Activated CD4-positive, CD25-positive, alpha-beta regulatory T cell treated with anti-CD3 and anti-CD28 coated beads, Interleukin-2, amount 50 U/mL, for 16 hours (primary cell): ENCODE measurements at places on chromosomes 11 and 22.

DNA sequence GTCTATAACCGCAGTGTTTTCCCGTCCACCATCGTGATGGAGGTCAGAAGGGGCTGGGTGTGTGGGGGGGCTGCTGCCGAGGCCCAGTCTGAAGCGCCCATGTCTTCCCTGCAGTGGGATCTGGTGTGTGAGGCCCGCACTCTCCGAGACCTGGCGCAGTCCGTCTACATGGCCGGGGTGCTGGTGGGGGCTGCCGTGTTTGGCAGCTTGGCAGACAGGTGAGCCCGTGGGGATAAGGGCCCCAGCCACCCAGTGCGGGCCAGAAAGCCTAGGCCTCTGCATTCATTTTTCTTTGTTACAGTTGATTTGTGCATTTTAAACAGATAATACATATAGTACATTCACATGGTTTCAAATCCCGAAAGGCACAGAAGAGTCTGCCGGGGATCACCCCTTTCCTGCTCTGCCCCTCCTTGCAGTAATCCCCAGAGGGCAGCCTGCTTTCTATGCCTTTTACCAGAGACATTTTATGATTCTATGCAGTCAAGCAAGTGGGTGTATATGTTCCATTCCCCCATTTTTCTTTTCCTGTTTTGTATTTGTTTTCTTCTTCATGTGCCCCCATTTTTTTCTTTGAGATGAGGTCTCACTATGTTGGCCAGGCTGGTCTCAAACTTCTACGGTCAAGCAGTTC, 32.6 kb downstream of the CAPN1 start:
- no peak for DNase-seq

DNA sequence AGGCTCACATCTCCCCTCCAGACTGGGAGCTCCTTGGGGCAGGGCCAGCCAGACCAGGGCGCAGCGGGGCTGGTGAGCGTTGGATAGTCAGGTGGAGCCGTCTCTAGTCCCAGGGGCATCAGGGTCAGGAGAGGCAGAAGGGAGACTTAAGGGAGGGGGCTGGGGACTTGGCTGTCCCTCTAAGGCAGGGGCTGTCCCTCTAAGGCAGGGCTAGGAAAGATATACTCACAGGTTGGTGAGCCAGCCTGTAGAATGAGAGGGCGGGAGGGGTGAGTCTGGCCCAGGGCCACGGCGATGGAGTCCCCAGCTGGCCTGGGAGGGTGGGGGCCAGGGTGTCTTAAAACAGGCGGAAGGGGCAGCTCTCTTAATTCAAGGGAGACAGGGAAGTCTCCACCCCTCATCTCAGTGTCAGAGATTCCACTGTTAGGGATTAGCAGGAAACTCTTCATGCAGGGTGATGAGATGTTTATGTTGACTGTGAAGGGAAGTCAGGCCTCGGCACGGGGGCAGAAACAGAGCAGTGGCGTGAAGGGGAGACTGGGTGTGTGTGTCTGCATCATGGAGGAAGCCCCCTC, 11.3 kb downstream of the P2RY2 start:
- no peak for DNase-seq

GRCh38 chr22:31286360-31287255, 5.7 kb downstream of the PIK3IP1 start:
- peak; percentile 38 for DNase-seq

DNA sequence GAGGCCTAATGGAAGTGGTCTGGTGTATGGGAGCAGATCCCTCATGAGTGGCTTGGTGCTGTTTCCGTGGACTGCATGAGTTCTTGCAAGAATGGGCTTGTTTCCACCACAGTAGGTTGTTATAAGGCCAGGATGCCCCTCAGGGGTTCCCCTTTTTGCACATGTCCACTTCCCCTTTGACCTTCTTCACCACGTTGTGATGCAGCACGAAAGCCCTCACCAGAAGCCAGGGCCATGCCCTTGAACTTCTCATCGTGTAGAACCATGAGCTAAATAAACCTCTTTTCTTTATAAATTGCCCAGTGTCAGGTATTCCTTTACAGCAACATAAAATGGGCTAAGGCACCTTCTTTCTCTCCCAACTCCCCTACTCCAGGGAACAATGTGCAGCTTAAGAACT, 2.8 kb upstream of the NARS2 start:
- DNase-seq, result no peak

- no peak for DNase-seq
Observed at GRCh38 chr11:33735271-33736147, 714 bp downstream of the CD59 start.

GRCh38 chr22:43731988-43732387, 80.1 kb downstream of the EFCAB6 start:
- DNase-seq, result no peak

- no peak for DNase-seq
Observed at GRCh38 chr11:64667154-64667745, 55.7 kb downstream of the NRXN2 start.

- DNase-seq, result no peak
Observed at GRCh38 chr11:83836065-83836464, 549.9 kb upstream of the CCDC90B start.

DNA sequence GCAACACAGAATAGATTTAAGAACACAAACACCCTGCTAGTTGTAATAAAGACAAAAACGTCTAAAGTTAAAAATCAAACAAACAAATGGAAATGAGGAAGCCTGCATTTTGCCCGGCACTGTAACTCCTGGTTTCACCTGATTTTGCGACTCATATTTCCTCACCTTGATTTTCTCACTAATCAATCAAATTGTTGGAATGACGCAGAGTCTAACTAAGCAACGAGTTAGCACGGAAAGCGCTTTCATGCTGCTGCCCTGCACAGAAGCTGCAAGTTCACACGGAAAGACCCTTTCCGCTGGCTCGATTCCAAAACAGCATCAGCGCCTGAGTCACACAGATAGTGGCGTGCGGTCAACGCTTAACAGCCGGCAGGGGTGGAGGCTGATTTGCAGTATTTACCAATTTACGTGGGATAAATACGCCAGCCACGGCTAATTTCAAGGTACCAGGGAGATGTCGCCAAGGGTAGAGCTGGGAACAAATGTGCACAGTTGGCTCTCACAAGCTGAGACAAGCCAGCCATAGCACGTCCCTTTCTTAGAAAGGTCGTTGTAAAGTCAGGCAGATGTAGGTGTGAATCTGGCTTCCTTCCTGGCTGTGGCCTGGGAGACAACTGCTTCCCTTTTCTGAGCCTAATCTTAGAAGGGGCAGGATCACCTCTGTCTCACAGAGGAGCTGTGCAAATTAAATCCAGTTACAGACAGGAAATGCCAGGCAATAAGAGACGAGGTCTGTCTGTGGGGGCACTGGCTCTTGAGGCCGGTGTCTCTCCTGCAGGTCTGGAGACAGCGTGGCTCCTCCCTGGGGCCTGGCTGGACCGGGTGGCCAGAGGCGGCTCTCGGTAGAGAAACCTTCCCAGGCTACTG, 76.9 kb upstream of the TTLL12 start:
- DNase-seq, result peak; percentile 60

DNA sequence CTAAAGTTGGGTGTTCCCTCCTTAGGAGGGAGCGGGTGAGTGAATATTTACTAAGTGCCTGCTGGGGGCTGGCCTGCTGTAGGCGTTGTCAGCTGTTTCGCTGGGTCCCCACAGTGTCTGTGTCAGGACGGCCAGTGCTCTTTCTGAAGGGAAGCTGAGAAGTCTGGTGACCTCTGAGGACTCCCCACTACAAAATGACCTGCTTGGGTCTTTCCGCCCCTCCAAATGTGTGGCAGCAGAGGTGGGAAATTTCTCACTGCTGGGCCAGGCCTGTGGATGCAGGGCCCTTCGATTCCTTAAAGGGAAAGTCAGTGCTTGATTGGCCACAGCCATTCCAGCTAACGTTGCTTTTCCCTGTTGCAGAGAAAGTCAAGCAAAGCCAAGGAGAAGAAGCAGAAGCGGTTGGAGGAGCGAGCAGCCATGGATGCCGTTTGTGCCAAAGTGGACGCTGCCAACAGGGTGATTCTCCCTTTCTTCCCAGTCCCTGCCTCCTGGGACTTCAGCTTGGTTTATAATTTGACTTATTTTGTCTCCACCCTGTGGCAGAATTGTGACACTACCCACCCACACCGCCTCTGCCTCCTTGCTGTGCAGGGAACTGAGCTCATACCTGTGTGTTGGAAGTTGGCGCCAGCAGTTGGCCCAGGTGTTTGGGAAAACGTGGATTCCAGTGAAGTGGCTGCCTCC, 6.8 kb downstream of the NAA40 start:
- no peak for DNase-seq

DNA sequence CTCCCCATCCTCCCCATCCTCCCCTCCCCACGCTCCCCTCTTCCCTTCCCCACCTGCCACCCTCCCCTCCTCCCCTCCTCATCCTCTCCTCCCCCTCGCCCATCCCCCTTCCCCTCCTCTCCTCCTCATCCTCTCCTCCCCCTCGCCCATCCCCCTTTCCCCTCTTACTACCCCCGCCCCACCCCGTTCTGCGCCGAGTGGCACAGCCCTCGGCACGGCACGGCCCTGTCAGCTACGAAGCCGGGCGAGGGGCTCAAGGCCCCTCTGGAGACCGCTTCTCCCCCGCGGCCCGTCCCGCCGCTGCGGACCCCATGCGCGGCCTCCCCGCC, 449.9 kb downstream of the OPCML start:
- DNase-seq, result no peak

DNA sequence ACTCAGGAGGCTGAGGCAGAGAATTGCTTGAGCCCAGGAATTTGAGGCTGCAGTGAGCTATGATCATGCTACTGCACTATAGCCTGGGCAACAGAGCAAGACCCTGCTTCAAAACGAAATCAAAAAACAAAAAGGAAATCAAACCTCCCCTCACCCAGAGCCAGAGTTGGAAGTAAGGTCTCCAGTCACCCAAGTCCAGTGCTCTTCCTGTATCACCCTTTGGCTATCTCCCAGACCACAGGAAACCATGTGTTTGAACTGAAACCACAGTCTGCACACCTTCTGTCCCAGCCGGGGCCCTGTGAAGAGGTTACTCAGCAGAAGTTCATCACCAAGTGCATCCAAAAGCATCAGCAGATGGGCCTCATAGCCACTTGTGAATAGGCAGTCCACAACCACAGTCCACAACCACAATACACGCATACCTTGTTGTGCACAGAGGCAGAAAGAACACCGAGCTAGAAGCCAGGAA, 4.6 kb downstream of the MYH9 start:
- no peak for DNase-seq

GRCh38 chr11:37786214-37786755, 1188.2 kb upstream of the RAG2 start:
- no peak for DNase-seq

GRCh38 chr11:118876286-118876685, 7.4 kb upstream of the CXCR5 start:
- no peak for DNase-seq

GRCh38 chr22:44325718-44326490, 13.2 kb upstream of the SHISAL1 start:
- no peak for DNase-seq

DNA sequence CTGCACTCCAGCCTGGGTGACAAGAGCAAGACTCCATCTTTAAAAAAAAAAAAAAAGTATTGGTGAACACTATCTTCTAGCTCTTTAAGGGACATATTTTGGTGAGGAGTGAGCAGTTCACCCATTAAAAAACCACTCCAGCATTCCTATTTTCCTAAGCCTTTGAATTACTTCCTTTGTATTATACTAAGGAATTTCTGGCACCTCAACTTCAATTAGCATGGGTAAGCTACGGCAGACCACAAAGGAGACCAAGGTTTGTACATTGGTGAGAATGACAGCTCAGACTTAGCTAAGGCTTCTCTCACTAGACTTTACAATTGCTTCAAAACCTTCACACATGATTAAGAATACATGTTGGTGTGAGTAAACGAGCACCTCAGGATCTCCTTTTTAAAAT, 57.0 kb upstream of the BIRC3 start:
- no peak for DNase-seq

- DNase-seq, result no peak
Observed at GRCh38 chr11:4118107-4118506, 23.5 kb downstream of the RRM1 start.

DNA sequence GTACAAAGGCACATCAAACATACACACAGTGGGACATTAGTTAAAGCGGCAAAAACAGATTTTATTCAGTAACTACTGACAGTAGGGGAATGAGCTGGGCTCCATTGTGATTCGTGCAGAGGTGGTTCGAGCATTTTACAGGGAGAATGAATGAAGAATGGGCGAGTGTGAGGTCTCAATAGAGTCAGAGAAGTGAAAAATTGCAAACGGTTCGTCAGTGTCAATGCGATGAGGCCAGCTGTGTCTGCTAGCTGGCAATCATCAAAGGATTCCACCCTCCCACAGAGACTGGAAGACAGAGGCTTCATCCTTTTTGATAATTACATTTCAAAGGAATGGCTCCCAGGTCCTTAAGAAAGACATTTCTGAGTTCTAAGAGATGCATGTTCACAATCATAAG, 17.4 kb downstream of the OR4D9 start:
- no peak for DNase-seq

GRCh38 chr11:78699609-78700135, 125.0 kb upstream of the NARS2 start:
- no peak for DNase-seq

- DNase-seq, result peak; percentile 8
Observed at GRCh38 chr11:17730608-17731462, 3.7 kb upstream of the KCNC1 start.

DNA sequence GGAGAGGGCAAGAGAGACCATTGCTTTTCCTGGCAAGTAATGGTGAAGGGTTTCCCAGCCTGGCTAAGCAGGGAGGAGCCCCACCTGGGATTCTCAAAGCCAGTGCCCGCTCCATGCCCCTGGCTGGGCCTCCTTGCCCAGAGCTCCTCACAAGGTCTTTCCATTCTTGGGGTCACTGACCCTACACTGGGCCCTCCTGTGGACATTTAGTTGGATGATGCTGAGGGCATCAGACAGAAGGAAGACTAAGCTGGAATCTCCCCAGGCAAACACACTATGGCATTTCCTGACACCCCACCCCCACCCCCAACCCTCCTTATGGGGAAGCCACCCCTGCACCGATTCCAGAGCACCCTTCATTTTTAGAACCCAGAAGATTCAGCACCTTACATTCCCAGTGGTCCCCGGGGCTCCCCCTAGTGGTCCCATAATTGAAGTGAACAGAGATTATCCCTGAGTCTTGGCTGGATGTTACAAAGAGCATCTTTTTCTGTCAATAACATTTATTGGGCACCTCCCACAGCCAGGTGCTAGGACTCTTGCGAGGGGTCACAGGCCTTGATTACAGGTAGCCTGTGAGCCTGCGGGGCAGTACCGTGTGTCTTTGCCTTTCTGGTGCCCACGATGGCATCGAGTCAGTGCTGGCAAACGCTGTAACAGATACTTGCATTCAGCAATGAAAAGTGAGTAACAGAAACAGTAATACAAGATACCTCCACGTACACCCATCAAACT, 548.5 kb downstream of the BUD13 start:
- DNase-seq, result no peak

- DNase-seq, result no peak
Observed at GRCh38 chr11:41175304-41175972, 284.0 kb downstream of the LRRC4C start.

DNA sequence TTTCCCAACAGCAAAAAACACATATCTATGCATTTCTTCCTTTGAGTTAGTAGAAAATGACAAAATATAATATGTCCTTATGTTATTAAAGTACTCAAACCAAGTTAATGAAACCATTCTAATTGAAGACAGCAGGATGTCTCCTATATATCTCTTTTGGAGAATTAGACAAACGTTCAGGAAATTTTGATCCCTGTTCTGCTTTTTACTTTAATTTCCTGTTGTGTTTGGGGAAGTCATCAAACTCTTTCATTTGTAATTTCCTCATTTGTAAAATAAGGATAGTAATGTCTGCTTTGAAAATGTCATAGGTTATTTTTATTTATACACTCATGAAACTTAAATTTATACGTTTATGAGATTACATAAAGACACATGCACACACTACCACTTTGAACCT, 281.8 kb upstream of the ANO5 start:
- DNase-seq, result no peak

- DNase-seq, result no peak
Observed at GRCh38 chr11:15483205-15483604, 368.5 kb downstream of the INSC start.

GRCh38 chr11:33802194-33802950, 28.1 kb upstream of the FBXO3 start:
- no peak for DNase-seq
